ENCODE measurements at places on chromosomes 16 and 17.
A peak's percentile ranks its signal among the peaks of the same experiment; 100 is the strongest.

GRCh38 chr16:84015399-84015798 is 27.2 kb downstream of the SLC38A8 start:
- no peak for DNase-seq

- no peak for DNase-seq
These were observed 65.3 kb upstream of the CNEP1R1 start for GRCh38 chr16:49959552-49960277.

DNA sequence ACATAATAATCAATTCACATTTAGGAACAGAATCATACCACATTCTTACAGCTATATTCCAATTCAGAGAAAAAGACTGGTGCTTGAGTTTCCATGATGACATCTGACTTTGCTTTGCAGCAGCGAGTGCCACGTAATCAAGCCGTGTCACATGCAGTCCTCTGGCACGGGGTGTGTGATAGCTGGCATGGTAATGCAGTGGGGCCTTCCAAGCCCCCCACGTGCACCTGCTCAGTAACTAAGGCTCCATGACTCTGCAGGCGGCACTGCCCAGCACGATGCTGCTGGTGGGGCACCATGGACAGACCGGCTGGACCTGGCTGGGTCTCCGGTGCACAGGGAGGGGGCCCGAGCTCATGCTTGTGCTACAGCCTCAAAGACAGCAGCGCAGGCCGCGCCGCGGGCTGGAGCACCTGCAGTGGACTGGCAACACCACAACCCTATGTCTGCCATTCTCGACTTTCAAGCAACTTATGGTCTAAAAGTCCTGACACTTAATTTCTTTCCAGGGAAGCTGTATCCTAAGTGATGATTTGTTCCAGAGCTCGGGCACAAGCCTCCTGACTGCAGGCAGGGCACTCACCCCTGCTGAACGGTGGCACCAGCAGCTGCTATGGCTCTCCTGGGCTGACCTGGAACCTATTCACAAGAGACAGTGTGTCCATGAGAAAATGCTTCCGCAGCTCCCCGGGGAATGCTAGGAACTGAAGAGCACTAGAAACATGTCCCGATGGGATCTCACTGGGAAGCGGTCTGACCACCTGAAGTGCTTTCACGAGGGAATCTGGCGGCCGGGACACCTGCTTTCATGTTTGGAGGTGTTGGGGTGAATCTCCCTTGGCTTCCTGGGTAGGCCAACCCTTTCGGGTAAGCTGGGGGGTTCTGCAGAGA is 99.5 kb upstream of the DNAH17 start:
- no peak for DNase-seq

DNA sequence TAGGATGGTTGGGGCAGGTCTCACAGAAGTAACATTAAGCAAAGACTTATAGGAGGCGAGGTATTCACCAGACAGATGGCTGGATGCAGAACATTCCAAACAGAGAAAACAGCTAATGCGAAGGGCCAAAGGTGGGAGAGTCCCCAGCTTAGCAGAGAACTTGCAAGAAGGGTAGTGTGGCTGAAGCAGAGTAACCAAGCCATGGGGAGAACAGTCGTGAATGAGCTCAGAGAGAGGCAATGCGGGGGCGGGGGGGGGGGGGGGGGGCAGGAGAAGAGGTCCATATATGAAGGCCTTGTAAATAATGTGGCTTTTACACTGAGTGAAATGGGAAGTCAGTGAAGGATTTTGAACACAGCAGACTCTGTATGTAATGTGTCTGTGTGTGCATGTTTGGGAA is 81.3 kb downstream of the SMG6 start:
- no peak for DNase-seq

DNA sequence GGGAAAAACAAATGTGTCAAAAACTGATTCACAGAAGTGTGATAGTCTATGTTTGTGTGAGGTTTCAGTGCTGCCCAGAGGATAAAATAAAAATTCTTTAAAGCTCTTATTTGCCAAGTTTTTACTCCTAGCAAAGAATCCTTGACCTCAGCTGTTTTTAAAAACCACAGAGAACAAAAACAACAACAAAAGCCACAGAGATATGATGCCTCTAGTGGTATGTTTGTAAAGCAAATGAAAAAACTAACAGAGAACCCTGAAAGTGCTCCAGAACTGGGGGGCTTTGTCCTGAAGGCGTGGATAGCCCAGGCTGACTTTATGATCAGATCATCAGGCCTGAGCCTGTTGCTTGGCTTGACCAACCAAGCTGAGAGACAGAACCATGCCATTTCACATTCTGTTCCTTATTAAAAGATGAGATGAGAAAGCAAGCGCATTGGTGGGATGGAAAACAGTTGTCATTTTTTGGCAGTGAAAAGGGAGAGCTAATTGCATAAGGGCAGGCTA is 411.0 kb downstream of the CPPED1 start:
- no peak for DNase-seq

DNA sequence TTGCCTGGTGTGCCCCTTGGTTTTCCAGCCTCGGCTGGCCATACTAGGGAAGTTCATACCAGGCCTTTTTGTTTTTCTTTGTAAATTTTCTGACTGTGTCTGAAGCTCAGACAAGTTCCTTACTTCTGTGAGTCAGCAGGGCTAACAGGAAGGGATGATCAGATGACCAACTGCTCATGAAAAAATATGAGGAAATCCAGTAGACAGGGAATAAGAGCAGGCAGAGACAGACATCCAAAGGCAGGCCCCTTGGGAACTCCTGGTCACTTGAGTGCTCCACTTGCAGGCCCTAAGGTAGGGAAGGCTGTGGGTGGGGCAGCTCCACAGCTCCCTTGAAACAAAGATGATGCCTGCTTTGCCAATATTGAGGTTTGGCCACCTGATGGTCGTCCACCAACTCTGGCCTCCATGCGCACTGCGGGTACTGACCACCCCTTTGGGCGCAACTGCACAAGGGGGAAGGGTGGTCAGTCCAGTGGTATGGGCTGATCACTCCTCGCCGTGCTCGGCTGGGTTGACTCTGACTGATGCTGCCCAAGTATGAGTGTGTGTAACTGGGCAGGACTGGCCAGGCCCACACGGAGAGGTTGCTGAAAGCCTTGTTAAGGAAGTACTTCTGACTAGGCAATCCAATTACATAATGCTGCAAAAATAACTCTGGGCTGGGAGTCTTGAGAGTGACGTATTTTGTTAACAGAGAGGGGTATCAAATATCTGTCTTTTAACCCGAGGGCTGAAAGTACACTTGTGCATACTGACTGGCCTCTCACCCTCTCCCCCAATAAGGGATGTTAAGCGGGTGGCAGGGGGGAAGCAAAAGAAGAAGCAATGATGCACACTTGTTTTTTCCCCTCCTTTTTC is 20.8 kb upstream of the ZFHX3 start:
- DNase-seq: peak; percentile 74
